Putamen (tissue), 1 donor: ENCODE measurements at places on chromosomes 7 and 10.

GRCh38 chr7:41916450-41916927 lies 213.6 kb upstream of the INHBA start:
- DNase-seq: no peak

DNA sequence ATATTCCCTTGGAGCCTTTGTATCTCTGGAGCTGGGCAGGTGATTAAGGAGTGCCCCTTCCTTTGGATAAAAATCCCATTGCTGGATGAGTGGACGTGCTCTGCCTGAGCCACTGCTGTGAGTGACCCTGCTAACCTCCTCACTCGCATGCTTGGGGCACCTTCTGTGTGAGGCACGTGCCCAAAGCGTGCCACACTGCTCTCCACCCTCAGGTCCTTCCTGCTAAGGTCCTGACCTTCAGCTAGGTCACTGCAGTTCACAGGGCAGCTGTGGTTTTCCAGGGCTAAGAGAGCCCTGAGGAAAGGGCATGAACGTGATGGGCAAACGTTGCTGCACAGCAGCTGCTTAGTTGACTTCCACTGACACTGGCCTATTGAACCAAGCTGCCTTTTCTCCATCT lies 204.4 kb upstream of the COBL start:
- no peak for DNase-seq

- no peak for DNase-seq
Measured at GRCh38 chr10:101773923-101774588, 1.9 kb downstream of the FGF8 start.

GRCh38 chr7:157793087-157793353 lies 456.2 kb downstream of the DNAJB6 start:
- no peak for DNase-seq

GRCh38 chr10:91046869-91047268 lies 126.0 kb upstream of the ANKRD1 start:
- DNase-seq: no peak

GRCh38 chr7:155882596-155882995 lies 70.3 kb upstream of the SHH start:
- no peak for DNase-seq

DNA sequence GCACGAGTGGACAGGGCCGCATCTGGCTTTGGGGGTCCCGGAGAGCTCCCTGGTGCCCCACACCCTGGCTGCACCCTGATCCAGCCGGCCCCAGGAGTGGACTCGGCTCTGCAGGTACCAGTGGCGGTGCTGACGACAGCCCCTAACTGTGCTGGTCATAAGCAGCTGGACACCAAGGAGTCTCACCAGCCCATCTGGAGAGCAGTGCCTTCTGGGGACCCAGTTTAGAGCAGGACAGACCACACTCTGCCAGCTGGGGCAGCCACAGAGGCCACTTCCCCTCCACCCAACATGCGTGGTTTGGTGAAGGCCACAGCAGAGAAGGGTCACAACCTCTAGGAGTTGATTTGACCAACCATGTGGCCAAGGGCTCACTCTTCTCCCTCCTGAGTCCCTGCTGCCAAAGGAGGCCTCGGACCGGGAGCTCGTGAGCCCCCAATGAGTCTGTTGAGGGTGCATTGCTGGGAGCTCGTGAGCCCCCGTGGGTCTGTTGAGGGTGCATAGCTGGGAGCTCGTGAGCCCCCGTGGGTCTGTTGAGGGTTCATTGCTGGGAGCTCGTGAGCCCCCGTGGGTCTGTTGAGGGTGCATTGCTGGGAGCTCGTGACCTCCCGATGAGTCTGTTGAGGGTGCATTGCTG lies 16.0 kb upstream of the INPP5A start:
- DNase-seq: no peak

DNA sequence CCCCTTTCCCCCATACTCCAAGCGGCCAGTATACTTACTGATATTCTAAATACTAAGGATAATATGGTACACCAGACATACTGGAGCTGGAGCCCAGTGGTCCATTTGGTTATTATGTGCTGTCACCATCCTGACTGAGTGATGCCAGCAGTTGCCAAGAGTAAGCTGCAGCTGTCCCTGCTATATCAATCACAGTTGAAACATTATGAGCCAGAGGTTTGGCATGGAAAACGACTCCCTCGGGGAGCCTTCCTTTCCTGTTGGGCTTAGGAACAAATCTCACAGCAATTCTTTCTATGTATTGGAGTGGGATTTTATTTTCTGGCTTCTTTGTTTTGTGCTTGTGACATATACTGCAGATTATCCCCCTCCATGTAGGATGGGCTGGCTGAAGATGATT lies 32.6 kb downstream of the STRIP2 start:
- no peak for DNase-seq

DNA sequence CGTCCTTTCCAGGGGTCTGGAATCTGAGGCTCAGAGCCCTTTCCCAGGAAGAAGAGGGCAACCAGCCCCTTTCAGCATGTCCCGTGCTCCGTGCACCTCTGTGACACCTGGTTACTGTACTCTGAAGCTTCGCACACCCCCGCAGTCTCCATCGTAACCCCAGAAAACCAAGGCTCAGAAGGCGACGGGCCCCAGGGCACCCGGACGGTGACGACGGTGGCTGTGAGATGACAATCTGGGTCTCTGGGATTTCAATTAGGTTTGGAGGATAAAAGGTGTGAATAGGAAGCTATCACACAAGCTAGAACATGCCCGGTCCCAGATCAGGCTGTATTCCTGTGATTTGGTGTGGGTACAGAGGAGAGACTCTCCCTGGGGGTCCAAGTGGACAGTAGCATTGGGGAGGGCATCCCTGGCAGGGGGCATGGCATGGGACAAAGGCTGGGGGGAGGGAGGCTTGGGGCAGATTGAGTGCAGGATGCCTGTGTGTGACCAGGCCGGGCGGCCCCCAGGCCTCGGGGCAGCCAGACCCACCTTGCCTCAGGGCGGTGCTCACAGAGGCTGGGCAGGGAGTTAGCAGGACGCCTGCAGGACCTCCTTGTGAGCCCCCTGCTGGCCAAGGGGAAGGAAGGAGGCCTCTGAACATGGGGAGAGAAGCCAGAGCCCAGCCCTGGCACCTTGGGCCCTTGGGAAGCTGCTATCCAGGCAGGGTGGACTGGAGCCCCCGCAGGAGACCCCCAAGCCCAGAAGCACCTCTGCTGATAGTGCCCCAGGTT lies 23.4 kb upstream of the PSMG3 start:
- no peak for DNase-seq
